ENCODE measurements at places on chromosomes 7 and 10.

- no peak for DNase-seq
These were observed 37.7 kb upstream of the KCNMA1 start for GRCh38 chr10:77675347-77675746.

- no peak for DNase-seq
These were observed 1.8 kb downstream of the GNAI1 start for GRCh38 chr7:80136261-80137055.

DNA sequence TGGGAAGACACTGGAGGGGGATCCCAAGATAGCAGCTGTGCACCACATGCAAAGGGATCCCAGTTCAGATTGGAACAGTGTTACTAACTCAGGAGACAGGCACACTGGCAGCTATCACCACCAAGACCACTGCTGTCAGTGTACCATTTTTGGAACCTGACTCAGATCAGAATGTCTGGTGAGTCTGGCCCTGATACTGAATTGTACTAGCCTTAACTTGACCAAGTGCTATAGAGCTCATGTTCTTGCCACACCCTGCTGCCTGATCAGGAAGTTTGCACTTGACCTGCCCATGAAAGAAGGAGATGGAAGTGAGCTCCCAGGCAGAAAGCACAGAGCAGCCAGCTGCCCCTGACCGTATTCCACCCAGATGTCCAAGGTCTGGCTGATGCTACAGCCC, 4.8 kb upstream of the PRRT4 start:
- no peak for DNase-seq

- DNase-seq, result no peak
These were observed 57.6 kb downstream of the USP6NL start for GRCh38 chr10:11553773-11554381.

DNA sequence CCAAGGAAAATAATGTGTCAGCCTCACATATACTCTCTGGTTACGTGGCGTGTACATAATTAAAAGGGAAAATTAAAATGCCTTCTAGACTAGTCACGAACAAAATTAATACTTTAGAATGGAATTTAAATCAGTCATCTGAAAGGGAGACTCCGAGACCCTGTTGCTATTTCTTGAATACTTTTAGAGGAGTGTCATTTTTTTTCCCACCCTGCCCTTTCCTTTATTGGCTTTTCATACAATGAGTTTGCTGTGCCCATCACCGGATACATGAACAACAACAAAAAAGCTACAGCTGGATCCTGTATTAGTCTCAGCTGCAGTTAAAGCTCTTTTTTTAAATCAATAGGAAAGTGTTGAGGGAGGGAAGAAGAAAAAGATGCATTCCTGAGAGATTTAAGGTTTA, 20.1 kb downstream of the CYTH3 start:
- no peak for DNase-seq

GRCh38 chr7:22662556-22663356, 64.2 kb upstream of the IL6 start:
- no peak for DNase-seq

DNA sequence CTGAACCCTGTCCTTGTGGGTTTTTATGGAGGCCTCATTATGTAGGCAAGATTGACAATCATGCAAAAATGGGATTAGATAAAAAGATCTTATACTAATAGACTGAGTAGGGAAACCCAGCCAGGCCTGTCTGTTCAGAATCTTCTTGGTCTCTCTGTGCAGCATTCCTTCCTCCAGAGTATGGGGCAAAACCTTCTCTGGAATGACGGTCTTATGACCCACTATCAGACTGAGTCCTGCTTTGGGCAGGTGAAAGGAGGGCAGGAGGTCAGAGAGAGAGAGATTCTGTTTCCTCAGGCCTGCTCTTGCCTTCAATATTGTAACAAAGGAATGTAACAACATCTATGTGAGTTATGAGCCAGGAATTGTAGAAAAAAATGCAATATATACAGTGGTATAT, 182.6 kb downstream of the DNAJC1 start:
- DNase-seq, result no peak

- DNase-seq, result no peak
These were observed 107.7 kb upstream of the PCLO start for GRCh38 chr7:83270407-83270806.

- DNase-seq, result no peak
These were observed 12.0 kb downstream of the EVX1 start for GRCh38 chr7:27254625-27255024.

DNA sequence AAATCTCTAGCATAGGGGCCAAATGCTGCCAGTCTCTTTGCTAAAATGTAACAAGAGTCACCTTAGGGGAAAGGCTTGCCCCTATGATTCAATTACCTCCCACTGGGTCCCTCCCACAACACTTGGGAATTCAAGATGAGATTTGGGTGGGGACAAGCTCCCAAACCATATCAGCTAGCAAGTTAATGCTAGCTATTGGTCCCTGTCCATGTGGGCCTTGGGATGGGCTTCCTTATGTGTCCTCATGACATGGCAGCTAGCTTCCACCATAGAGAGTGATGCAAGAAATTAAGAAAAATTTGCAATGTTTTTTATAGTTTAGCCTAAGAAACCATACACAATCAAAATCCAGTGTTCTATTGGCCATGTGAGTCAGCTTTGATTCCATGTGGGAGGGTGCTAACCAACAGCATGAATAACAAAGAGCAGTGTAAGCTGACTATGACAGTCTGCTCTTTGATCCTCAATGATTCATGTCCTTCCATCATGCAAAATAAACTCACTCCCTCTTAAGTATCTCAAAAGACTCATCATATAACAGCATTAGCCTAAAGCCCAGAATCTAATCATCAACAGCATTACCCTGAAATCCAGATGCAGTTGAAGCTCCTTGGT, 21.7 kb upstream of the ZNF365 start:
- peak; percentile 7 for DNase-seq

All from HFF-Myc (cell line).